Choroid plexus epithelial cell (primary cell): ENCODE measurements at places on chromosomes 4 and X.

GRCh38 chr4:48139691-48140090 is 5.6 kb upstream of the TXK start:
- no peak for DNase-seq

DNA sequence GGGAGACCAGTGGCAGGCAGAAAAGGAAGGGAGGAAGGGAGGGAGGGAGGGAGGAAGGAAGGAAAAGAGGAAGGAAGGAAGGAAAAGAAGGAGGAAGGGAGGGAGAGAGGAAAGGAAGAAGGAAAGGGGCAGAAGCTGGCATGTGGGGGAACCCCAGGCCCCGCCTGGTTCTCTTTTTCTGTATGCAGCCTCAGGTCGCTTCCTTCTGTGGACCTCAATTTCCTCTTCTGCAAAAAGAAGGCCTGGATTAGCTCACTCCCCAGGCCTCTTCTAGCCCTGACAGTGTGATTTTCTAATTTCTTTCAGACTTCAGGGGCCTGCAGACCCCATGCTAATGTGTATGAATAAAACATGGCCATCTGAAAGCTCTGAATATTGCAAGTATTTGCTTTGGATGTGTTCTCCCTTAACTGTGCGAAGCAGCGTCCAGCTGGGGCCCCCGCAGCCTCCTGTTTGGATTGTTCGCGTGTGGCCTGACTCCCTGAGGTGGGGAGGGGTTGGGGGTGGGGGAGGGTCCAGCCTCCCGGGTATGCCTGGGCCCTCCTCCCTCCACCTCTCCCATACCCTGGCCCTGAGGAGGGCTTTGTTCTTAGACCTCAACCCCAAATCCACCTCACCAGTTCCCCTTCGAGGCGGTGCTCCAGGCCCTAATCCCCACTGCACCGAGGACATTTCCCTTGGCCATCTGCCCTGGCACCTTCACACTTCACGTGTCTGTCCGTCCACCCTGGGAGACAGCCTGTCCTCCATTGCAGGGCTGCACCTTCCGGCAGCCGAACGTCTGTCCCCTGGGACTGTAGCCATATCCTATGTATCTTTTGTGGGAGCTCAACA is 199.9 kb upstream of the ATP6AP2 start:
- DNase-seq: no peak

- peak; percentile 54 for DNase-seq
Observed at GRCh38 chr4:57104706-57105560, 5.3 kb downstream of the IGFBP7 start.

DNA sequence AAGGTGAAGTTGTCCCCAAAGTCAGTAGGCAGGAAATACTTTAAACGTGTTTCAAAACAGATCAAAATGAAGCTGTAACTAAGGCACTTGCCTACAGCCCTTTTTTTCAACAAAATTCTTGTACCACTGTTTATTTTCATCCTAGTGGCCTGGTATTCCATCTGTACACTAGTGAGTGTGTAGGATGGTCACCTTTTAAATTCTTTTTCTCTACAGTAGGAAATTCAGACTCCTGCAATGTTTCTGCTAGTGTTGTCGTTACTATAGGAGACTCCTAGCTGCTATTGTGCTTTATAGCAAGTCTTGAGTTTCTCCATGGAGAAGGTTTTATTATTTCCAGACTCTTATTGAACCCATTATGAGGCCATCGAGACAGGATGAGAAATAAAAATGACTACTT is 7.0 kb upstream of the NHS start:
- no peak for DNase-seq

DNA sequence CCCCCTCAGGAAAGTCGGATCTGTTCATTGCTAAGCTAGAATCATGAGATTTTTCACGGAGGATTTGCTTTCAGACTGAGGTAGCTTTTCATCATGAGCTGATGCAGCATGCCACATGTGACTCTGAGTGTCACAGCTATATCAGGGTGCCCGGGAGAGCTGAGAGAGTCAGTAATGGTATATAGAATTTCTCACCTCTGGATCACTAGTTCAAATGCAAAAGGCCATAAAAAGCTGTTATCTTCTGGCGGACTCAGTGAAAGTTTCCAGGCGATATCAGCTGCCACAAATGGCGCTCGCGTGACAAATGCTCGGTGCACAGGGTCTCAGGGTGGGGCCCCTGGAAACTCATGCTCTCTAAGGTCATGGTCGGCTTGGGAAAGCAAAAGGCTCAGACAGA is 150.1 kb downstream of the DHX15 start:
- DNase-seq: no peak

DNA sequence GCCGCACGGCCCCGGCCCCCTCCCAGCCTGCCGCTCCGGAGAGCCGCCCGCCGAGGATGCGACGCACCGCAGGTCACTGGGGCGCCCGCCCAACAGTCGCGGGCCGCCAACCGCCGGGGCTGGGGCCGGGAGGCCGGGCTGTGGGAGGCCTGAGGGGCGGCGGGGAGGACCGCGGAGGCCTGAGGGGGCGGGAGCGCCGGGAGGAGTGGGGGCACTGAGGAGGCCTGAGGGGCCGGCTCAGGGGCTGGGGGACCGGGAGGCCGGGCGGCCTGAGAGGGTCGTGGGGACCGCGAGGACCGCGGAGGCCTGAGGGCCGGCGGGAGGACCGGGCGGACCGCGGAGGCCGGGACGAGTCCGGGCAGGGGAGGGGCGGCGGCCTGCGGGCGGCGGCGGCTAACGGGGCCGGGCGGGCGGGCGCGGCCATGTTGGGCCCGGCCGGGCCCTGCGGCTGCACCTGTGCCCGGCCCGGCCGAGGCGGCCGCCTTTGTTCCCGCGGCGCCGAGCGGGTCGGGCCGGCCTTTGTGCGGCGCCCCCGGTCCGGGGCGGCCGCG is 353 bp downstream of the NSD2 start:
- no peak for DNase-seq

- DNase-seq: peak; percentile 96
Observed at GRCh38 chr4:20337261-20337664, 85.6 kb downstream of the SLIT2 start.

DNA sequence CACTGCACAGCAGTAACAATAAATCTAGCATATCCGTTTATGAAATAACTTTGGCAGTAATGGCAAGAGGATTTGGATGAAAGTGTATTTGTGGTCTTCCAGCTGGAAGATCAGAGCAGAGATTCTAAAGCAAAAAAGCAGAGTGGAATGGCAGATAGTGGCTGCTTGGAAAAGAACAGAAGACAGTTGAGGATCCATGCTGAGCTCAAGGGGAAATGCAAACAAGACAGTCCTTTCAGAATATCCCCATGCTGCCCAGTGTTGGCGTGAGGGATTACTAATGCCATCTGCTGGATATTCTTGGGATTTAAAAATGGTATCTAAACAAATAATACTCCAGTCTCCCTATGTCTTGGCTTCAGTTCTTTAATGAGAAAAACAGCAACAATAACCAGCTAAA is 629.1 kb upstream of the ATOH1 start:
- peak; percentile 75 for DNase-seq

DNA sequence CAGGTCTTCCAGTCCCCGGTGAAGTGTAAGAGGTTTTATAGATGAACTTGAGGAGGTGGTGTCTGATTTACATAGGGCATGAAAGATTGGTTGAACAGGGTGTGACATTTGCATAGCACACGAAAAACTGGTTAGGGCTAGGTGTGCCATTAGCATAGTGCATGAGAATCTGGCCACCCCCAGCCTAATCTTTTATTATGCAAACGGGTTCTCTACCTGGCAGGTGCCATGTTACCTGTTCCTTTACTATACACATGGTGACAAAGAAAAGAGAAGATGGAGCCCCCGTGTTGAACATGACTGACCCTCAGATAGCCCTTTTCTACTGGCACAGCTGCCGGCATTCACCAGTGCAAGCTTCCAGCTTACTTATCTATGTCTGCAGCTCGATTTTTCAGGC is 71.0 kb downstream of the UCHL1 start:
- DNase-seq: no peak

- no peak for DNase-seq
Observed at GRCh38 chrX:128078545-128078944, 26.3 kb upstream of the ACTRT1 start.

DNA sequence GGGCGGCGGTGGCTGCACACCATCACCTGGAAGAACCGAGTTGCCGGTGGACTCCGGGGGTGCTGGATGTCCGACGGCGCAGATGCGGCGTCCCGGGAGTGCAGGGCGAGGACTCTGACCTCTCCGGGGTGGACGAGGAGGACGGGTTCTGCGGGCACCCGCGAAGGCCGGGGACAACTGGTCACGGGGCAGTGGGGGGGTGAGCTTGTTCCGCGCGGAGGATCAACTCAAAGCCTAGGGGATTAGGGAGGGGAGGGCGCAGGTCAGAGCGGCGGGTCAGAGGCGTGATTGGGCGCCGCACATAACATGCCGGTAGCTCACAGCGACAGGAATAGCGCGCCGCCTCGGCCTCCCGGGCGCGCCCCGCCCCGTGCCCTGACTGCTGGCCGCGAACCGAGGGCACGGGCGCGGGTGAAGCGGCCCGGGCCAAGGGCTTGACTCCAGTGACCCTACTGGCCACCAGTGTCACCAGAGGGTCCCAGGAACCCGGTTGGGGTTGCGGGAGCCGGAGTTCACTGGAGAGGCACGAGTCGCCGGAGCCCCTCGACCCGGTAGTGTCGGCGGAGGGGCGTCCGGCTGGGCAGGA is at the start of gene KLHL34:
TSS of gene KLHL34 (minus strand) at position 179 of the 586 bp plus-strand sequence. CDS start 542 bp downstream, outside the sequence.
- DNase-seq: no peak

GRCh38 chrX:10714531-10714930 is 94.1 kb upstream of the MID1 start:
- no peak for DNase-seq

DNA sequence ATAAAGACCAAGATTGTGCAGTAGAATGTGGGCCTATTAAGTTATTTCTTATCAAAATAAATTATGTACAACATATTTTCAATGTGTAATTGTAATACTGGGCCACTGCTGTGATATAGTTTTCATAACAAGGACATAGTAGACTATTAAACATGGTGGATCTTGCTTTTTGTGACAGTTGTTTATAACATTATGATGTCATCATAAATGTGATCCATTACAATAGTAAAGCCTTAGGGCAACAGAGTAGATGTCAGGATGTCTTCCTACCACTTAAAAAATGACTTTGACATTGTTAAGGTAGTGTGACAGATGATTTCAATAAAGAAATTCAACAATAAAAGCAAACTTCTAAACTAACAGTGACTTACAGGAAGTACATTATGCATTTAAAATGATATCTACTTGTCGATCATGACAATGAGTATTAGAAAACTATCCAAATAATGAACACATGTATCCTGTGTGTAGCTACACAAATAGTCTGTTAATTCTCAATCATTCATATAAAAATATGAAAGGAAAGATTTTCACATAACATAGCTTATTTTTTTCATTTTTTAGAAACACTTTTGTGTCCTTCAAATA is 5.3 kb upstream of the AGA start:
- no peak for DNase-seq

- DNase-seq: peak; percentile 91
Observed at GRCh38 chr4:130393642-130394041, 1297.7 kb downstream of the C4orf33 start.

- no peak for DNase-seq
Observed at GRCh38 chrX:143873343-143873742, 10.5 kb upstream of the UBE2NL start.

DNA sequence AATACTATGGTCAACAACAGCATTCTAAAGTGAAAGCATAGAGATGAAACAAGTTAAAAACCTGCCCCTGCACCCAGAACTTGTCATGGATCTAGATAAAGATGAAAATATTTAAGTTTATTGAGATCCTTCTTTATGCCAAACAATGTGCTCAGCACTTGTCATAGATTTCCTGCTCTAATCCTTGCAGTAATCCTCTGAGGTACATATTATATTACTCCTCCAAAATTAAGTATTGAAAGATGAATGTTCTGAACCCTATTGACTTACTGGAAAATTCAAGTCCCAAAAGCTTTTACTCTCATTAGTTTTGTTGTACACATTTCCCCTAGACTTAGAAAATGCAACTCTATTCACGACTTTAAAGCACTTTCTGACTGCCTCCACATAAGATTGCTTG is 35.6 kb downstream of the CAMK2D start:
- DNase-seq: no peak

GRCh38 chrX:24498181-24498580 is 33.1 kb downstream of the PDK3 start:
- peak; percentile 23 for DNase-seq

GRCh38 chr4:66567551-66567950 is 897.3 kb upstream of the EPHA5 start:
- DNase-seq: no peak

DNA sequence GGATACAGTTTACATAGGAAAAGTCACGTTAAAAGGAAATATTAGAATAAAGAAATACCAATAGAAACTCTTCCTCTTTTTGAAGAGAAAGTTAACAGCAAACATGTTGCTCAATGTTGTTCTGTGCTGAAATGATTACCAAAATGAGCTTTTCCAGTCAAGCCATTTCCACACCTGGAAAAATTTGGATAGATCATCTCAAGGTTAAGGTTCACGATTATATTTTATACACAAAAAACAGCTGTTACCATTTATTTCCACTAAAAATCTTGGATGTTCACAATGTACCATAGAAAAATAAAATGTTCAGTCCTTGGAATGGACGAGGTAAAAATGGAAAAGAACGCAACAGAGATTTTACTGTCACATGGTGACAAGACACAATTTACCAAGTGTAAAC is 218.7 kb downstream of the SCFD2 start:
- no peak for DNase-seq

GRCh38 chrX:45783002-45783401 is 582.3 kb upstream of the DIPK2B start:
- DNase-seq: no peak

DNA sequence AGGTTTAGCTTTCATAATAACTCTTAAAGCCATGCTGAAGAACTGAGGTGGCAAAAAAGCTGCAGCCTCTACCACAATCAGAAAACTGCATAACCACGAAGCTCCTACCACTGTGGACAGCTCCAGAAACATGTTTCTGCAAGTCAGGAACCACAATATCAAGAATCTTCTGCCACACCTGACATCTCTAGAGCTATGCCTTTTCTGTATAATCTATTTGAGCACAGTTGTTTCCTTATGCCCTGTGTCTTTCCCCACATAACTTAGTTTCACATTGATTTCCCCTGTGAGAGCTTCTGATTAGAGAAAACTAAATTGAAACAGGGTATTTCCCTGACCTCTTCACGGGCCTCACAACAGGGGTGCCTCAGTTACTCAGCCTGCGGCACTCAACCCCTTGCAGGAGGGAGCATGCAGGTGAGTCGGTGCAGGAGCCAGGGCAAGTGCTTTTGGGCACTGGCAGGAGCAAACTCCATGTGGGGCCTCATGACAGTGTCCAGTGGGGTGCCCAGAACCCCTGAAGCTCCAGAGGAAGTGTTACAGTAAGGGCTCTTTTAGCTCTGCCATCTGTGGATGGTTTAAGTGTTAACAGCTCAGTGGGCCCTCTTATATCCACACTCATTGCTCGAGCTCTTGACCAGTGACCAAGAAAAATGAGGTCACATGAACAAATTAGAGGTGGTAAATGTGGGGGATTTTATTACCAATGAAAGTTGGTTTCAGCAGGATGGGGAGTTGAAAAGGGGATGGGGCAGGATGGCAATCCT is 132.8 kb upstream of the BMP3 start:
- DNase-seq: peak; percentile 3

DNA sequence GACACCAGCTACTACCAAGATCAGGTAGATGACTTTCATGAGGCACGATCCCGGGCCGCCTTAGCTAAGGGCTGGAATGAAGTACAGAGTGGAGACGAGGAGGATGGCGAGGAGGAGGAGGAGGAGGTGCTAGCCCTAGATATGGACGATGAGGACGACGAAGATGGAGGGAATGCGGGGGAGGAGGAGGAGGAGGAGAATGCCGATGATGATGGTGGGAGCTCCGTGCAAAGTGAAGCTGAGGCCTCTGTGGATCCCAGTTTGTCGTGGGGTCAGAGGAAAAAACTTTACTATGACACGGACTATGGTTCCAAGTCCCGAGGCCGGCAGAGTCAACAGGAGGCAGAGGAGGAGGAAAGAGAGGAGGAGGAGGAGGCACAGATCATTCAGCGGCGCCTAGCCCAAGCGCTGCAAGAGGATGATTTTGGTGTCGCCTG is 481 bp downstream of the UTP3 start:
- DNase-seq: no peak
